ENCODE measurements at places on chromosomes 3 and 15. TPM values are rescaled to one million over a fixed set of nuclear protein-coding genes. Genes with fewer than 3 reads are reported as not detected.

Gene ALDH1A2
- 0.36 TPM for total RNA-seq

Gene WDR48
- total RNA-seq = 25.5 TPM

Gene TFDP2
- total RNA-seq = 22.3 TPM

Gene MAP2K1
- total RNA-seq = 118 TPM

Gene FBXO40
- total RNA-seq = not detected

All from A549 treated with dexamethasone at 1 μM for 4 hours (cell line).